ENCODE measurements at places on chromosomes 6 and 20.

DNA sequence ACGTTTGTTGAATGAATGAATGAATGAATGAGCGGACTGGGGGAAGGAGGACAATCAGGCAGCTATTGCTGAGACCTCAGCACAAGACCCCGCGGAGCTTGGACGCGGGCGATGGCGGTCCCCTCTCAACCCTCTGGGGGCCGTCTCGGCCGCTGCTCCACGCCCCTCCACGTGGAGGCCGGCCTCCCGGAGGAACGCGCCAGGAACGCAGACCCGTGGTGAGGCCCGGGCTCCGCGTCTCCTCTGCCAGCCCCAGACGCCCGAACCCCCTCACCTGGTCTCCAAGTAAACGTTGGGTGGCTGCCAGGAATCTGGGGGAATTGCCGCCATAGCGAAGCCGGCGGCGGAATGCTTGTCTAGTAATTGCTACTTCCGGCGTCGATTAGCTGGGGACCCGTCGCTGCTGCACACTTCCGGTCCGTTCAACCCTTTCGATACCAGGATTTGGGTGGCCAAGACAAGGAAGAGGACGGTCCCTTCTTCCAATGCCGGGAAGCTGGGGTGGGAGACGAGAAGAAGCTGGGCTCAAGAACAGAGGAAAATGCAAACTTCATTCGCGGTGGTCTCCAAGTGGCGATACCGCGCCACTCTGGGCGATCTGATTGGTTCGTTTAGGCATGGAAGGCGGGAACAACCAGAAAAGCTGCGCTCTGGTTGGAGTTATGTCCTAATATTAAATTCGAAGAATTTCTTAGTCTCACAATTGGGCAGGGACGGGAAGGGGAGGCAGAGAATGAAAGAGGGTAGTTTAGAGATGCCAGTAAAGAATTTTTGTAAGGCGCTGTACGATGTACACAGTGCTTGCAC lies at the start of gene PPIL1:
Gene PPIL1 (minus strand): TSS at position 361 of the 807 bp plus-strand sequence. CDS start 31 bp downstream, at position 330.
- DNase-seq, result peak; percentile 89

DNA sequence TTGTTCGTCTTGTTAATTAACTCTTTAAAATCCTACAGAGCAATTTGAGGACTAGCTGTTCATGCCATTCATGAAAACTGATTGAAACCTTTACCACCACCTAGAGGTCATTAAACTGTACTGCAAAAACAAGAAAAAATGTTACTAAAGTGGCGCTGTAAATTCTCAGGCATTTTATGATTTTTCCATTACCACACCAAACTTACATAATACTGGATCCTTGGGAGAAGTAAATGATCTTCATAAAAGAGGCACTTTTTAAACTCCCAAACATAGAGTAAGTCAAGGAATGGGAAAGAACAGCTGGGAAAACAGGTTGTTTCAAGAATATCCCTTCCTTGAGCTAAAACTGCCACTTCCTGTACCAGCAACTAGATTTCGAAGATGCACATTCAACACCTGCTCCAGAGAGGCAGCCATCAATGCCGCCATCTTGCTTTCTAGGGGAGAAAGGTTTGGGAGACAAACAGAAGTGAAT lies 54.3 kb downstream of the MYLIP start:
- peak; percentile 45 for DNase-seq

DNA sequence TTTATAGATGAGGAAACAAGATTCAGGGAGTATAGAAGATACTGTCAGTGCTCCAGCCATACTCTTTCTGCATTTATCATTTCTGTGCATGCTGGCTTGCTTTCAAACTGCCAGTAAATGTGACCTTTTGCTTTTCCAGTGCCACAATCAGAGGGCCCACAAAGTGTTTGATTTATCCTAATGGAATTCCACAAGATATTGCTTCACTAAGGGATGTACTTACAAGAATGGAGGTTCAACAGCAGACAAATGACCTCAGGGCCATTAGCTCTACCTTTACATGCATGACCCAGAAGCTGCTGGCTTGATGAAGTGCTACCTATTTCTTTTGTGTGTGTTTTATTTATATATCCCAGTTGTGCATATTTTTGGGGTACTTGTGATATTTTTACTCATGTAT lies 171.5 kb upstream of the GRIK2 start:
- DNase-seq, result no peak

DNA sequence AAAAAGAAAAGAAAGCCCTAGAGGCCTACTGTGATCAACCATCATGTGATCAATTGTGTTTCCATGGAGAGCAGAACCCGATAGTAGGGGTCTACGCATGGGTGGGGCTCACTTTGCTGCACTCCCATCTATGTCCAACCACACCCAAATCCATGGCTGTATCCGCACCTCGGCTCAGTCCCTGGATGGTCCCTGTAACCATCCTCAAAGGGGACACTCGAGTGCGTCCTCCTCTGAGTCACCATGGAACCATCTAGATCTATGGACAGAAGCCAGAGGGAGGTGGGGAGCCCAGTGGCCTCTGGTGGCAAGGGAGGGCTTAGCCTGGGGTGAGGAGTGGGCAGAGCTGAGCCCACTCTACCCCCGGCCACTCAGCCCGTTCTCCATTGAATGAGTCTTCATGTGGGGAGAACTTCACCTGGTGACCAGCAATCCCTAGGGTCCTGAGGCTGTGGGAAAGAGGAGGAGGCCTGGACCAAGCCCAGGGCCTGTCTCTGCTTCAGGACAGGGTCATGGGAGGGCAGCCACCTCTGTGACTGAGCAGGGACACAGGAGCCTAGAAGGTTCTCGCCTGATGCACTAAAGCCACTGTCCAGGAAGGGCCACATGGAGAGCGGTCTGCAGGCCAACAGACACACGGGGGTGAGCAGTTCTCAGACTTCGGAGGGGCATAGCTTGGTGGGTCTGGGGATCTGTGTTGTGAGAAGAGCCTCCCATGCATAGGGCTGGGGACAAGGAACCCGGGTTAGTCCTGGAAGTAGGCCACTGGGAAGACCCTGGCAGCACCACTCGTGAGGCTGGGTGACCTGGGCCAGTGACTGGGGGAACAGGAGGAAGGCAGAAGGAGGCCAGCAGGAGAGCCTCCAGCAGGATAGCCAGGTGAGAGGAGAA lies 19.3 kb downstream of the RAET1L start:
- DNase-seq, result no peak

- DNase-seq, result no peak
Measured at GRCh38 chr20:63706027-63706695, 1.6 kb downstream of the ARFRP1 start.

DNA sequence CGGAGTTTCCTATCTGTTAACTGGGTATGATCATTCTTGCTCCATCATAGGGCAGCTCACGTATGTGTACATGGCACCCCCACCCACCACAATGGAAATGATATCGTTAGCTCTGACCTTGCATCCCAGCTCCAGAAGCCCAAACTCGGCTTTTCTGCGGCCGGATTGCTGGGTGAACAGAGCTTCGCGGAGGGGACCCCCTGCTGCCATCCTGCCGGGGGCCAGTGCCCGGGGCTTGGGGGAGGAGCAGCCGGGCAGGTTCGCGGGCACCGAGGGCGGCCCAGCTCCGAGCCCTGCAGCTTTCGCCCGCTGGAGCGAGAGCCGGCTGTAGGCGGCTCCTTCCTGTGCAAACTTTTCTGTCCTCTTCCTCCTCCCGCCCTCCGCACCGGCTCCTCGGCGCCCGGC lies 24.9 kb upstream of the FUCA2 start:
- DNase-seq, result peak; percentile 21

- no peak for DNase-seq
Measured at GRCh38 chr20:59804347-59804746, 129.1 kb downstream of the SYCP2 start.

DNA sequence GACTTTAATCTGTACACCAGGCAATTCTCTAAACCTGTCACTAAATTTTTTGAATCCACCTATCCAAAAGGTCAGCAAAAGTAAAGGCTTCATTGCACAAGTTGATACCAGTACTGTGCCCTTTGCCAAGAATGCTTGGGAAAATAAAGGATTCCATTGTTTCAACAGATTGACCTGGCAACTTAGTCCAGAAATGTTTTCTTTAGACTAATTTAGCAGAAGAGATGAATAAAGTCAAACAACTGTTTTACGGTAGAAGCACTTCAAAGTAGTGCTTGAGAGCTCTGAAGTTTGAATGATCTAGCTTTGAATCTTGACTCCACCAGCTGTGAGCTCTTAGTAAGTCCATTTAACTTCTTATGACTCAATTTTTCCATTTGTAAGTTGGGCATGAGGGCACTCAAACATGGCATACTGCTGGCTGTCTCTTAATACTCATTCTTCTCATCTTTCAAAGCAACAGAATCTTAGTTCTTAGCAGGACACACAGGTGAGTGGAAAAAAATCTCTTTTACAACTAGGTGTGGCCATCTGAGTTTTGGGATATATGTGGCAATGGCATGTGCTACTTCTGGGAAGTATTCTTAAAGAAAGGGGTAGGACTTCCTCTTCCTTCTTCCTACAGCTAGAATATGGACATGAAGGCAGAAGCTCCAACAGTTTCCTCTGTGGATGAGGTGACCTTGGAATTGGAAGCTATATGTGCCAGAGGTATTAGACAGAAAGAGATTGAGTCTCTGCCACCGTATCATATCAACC lies 55.9 kb upstream of the LOC128125822 start:
- no peak for DNase-seq

GRCh38 chr20:40275738-40276137 lies 413.3 kb downstream of the MAFB start:
- no peak for DNase-seq
